SK-N-SH (cell line): ENCODE measurements at places on chromosomes 1 and 21. TPM values are rescaled to one million over a fixed set of nuclear protein-coding genes. Genes with fewer than 3 reads are reported as not detected.

The SPRR2E gene
- not detected in 2 replicates for polyA plus RNA-seq

The RUNX3 gene
- not detected in 2 replicates for polyA plus RNA-seq

The CD1C gene
- not detected in 2 replicates for polyA plus RNA-seq

The SPRR2A gene
- not detected in 2 replicates for polyA plus RNA-seq

The RASSF5 gene
- 1.7 and 2.2 TPM in 2 replicates for polyA plus RNA-seq

The NES gene
- polyA plus RNA-seq, result 12.6 and 15.8 TPM in 2 replicates

The CFHR3 gene
- 0.18 and 0.37 TPM in 2 replicates for polyA plus RNA-seq

The SPRR2F gene
- not detected in 2 replicates for polyA plus RNA-seq

The CRNN gene
- polyA plus RNA-seq, result not detected in 2 replicates

The MPL gene
- polyA plus RNA-seq, result not detected in 2 replicates

The KCNJ9 gene
- 0.02 and 0.05 TPM in 2 replicates for polyA plus RNA-seq

The TENT5C gene
- polyA plus RNA-seq, result 0.90 and 1.2 TPM in 2 replicates

The ZBTB21 gene
- polyA plus RNA-seq, result 2.9 and 3.8 TPM in 2 replicates

The ASTN1 gene
- 0.13 and 0.29 TPM in 2 replicates for polyA plus RNA-seq

The THEMIS2 gene
- polyA plus RNA-seq, result 4.1 and 4.9 TPM in 2 replicates

The RTCA gene
- polyA plus RNA-seq, result 17.3 and 24.3 TPM in 2 replicates

The NMNAT2 gene
- 0.06 and 0.07 TPM in 2 replicates for polyA plus RNA-seq

The SLC27A3 gene
- 7.6 and 9.0 TPM in 2 replicates for polyA plus RNA-seq

The CSF3R gene
- not detected in 2 replicates for polyA plus RNA-seq

The CSMD2 gene
- polyA plus RNA-seq, result 0.02 TPM in 1 of 2 replicates, not detected in the other

The RBP7 gene
- polyA plus RNA-seq, result 1.3 and 2.5 TPM in 2 replicates

The SLC45A1 gene
- polyA plus RNA-seq, result 1.4 and 2.5 TPM in 2 replicates

The TIAM1 gene
- 1.7 and 2.4 TPM in 2 replicates for polyA plus RNA-seq

The SLAMF7 gene
- not detected in 2 replicates for polyA plus RNA-seq

The PRKAA2 gene
- polyA plus RNA-seq, result 1.5 and 1.8 TPM in 2 replicates

The OR2G6 gene
- not detected in 2 replicates for polyA plus RNA-seq

The ZNF695 gene
- 3.0 and 3.2 TPM in 2 replicates for polyA plus RNA-seq

The MDM4 gene
- polyA plus RNA-seq, result 6.2 and 9.2 TPM in 2 replicates

The PPT1 gene
- 26.0 and 37.6 TPM in 2 replicates for polyA plus RNA-seq

The POFUT2 gene
- polyA plus RNA-seq, result 45.5 and 53.3 TPM in 2 replicates

The OR2T35 gene
- not detected in 2 replicates for polyA plus RNA-seq

The MROH7 gene
- polyA plus RNA-seq, result 0.51 and 0.52 TPM in 2 replicates

The LMX1A gene
- polyA plus RNA-seq, result not detected in 2 replicates

The OR2T11 gene
- polyA plus RNA-seq, result not detected in 2 replicates

The CDK11A gene
- polyA plus RNA-seq, result 22.0 and 24.0 TPM in 2 replicates

The RPS6KA1 gene
- polyA plus RNA-seq, result 8.3 and 9.7 TPM in 2 replicates

The SYT11 gene
- 26.7 and 37.0 TPM in 2 replicates for polyA plus RNA-seq

The MSH4 gene
- polyA plus RNA-seq, result not detected in 2 replicates

The KRTAP25-1 gene
- polyA plus RNA-seq, result not detected in 2 replicates

The CD52 gene
- not detected in 2 replicates for polyA plus RNA-seq

The ERICH3 gene
- not detected in 2 replicates for polyA plus RNA-seq

The LCE1E gene
- not detected in 2 replicates for polyA plus RNA-seq

The CCDC24 gene
- polyA plus RNA-seq, result 7.5 and 11.8 TPM in 2 replicates

The NT5C1A gene
- 0.12 and 0.73 TPM in 2 replicates for polyA plus RNA-seq

The CD1E gene
- not detected in 2 replicates for polyA plus RNA-seq

The AGT gene
- polyA plus RNA-seq, result 0.39 and 0.41 TPM in 2 replicates

The CNR2 gene
- not detected in 2 replicates for polyA plus RNA-seq

The TMEM200B gene
- 1.5 and 2.0 TPM in 2 replicates for polyA plus RNA-seq

The GREM2 gene
- polyA plus RNA-seq, result 0.94 and 1.5 TPM in 2 replicates

The C4BPA gene
- polyA plus RNA-seq, result not detected in 2 replicates

The COL24A1 gene
- not detected in 2 replicates for polyA plus RNA-seq

The VAV3 gene
- 0.02 TPM in 1 of 2 replicates, not detected in the other for polyA plus RNA-seq
